Activated CD4-positive, alpha-beta T cell treated with anti-CD3 and anti-CD28 coated beads, Interleukin-2, amount 50 U/mL, for 24 hours (primary cell): ENCODE measurements at places on chromosomes 3 and 15.

- no peak for DNase-seq
Observed at GRCh38 chr3:171842864-171843518, at the start of gene TMEM212. TSS of gene TMEM212 (plus strand) at chr3:171843349. CDS start at chr3:171843384, 35 bp downstream.

- no peak for DNase-seq
Observed at GRCh38 chr3:134650431-134651346, at the start of gene KY. TSS of gene KY (minus strand) at chr3:134651022. CDS start at chr3:134650960, 62 bp downstream.

DNA sequence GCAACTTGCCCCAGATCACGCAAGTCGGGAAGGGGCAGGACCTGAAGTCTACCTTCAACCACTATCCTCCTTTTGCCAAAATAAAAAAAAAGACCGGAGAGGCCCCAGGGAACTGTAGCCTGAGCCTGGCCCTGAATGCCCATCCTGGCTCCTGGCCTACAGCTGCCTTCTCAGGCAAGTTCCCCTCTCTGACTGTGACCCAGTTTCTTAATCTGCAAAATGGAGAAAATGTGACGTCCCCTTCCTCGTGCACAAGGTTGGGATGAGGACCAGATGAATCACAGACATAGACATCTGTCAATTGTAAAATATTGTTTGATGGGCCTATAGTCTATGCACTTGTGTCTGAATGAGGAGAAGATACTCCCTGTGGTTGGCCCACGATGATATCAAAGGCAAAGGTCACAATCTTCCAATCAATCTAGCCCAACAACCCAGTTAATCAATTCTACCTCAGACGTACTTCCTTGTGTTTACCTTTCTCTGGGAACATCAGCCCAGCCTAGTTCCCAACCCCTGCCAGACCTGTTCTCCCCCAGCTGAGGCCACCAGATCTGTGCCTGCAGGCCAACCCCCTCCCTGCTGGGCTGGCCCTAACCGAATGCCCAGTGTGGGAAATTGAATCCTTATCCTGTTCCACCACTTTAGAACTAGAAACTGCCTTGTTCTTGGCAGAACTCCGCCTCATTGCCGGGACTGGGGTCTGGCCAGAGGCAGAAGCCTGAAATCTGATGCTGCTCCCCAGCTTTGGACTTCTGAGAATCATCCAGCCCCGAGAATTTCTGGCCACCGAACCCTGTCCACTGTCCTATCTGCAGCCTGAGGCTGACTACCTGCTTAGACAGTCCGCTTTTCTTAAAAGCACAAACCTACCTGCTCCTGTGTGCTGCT lies 101.8 kb upstream of the LIPC start:
- no peak for DNase-seq

DNA sequence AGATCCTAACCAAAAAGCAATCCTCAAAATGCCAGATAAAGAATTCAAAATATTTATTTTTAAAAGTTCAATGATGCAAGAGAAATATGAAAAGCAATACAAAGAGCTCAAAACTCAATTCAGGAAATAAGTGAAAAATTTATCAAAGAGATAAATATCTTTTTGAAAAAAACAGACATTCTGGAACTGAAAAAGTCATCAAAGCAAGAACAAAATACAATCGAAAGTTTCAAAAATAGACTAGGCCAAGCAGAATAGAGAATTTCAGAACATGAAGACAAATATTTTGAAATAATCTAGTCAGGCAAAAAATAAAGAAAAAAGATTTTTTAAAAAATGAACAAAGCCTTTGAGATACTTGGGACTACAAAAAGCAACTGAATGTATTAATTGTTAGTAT lies 83.4 kb upstream of the STT3B start:
- no peak for DNase-seq

DNA sequence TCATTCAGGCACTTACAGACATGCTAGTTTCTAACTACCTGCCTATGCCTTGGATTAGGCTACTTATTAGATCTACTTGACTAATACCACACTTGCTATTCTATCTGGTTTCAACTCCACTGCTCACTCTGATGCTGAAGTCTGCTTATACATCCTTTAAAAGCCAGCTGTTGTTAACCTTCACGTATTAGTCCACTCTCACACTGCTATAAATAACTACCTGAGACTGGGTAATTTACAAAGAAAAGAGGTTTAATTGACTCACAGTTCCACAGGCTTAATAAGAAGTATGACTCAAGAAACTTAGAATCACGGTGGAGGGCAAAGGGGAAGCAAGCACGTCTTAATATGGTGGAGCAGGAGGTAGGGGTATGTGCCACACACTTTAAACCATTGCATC lies 47.7 kb upstream of the ANKRD28 start:
- DNase-seq: no peak

GRCh38 chr3:190560013-190560895 lies 46.4 kb downstream of the IL1RAP start:
- DNase-seq: no peak

GRCh38 chr3:172347895-172348679 lies 100.2 kb downstream of the GHSR start:
- DNase-seq: no peak

- no peak for DNase-seq
Observed at GRCh38 chr3:129665024-129665768, 58.7 kb upstream of the PLXND1 start.

DNA sequence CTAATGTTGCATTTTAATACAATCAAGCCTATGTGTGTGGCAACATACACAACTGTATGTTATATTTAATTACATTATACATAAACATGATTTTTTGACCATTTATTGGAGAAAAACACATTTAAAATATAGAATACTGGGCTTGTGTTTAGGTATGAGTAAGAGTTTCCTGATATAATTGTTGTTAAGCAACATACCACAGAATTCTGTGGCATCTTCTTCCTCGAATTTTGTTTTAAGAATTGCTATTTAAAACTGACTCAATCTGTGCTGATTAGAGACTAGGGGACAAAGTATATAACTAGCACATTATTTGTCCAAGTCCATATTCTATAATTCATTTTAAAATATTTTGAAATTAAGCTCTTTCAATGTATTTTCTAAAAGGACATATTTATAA lies 376.8 kb upstream of the THBS1 start:
- no peak for DNase-seq

DNA sequence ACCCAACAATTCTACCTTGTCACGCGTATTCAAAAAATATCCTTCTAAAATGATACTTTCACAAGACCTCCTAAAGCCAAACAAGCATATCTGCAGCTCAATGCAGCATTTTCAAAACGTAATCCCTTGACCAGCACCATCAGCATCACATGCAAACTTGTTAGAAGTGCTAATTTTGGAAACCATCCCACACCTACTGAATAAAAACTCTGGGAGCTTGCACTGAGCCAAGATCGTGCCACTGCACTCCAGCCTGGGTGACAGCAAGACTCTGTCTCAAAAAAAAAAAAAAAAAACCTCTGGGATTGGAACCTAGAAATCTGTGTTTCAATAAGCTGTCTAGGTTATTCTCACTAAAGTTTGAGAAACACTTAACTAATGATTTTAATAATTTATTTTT lies 223.3 kb upstream of the CCDC54 start:
- DNase-seq: no peak

GRCh38 chr3:195909644-195910498 lies 1.5 kb upstream of the TNK2 start:
- DNase-seq: peak; percentile 81

GRCh38 chr3:195394700-195395099 lies 48.1 kb downstream of the ACAP2 start:
- DNase-seq: no peak

DNA sequence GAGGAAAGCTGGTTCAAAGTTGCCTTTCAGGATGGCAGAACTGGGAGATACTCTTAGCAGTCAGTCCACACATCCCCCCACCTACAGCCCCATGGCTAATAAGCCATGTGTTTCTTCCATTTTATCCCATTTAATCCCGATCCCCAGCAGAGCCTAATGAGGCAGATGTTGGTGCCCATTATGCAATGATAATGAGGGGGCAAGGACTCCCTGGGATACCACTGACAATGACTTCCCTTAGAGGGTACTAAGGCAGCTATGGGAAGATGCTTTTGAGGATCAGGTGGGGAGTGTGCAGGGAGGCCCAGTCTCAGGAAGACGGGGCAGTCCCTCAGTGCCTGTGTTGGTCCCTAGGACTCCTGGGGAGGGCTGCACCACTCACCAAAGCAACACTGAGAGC lies 43.8 kb upstream of the TBC1D21 start:
- DNase-seq: no peak

GRCh38 chr3:171854649-171855305 lies 11.6 kb downstream of the TMEM212 start:
- no peak for DNase-seq

DNA sequence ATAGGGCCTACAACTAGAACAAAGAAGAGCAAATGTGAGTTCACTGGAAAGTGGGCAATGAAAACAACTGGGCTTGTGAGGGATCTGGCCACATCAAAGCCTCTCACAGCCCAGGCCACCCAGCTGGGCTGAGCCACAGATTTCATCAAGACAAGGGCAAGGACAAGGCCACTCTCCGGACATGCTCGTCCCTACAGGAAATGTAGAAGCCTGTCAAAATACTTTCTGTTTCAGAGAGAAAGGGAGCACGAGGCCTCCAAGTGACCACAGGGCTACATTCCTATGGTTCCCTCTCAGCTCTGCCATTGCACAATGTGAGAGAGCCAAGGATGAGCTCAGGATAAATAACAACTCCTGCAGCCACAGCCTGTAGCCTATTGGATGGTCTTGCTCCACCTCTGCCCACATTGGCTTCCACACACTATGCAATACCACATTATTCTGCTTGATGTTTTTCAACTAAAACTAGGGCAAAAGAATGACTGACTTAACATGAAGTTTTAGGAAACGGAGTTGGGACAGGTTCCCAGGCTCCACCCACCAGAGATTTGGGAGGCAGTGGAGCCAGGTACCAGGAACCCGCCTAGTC lies 12.1 kb downstream of the TBC1D2B start:
- no peak for DNase-seq

GRCh38 chr15:68617001-68617400 lies 38.2 kb downstream of the CORO2B start:
- no peak for DNase-seq

GRCh38 chr3:197317250-197317963 lies 19.0 kb upstream of the DLG1 start:
- DNase-seq: no peak

DNA sequence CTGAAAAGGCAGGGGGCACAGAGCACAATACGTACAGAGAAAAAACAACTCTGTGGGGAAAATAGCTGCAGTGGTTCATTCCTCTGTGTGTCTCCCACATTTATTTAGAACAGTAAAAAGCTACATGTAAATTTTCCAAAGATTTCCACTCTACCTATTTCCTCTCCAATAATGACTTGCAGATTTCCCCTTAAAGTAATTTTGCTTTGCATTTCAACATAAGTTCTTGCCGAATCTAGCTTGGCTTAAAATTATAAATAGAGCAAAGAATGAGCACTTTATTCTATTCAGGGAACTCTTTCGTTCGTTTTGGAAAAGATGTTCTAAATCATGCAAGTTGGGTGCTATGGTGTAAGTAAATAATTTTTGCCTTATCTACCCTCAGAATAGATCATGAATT lies 58.2 kb upstream of the NR2E3 start:
- no peak for DNase-seq

- peak; percentile 49 for DNase-seq
Observed at GRCh38 chr3:188584162-188584529, 430.2 kb downstream of the LPP start.

DNA sequence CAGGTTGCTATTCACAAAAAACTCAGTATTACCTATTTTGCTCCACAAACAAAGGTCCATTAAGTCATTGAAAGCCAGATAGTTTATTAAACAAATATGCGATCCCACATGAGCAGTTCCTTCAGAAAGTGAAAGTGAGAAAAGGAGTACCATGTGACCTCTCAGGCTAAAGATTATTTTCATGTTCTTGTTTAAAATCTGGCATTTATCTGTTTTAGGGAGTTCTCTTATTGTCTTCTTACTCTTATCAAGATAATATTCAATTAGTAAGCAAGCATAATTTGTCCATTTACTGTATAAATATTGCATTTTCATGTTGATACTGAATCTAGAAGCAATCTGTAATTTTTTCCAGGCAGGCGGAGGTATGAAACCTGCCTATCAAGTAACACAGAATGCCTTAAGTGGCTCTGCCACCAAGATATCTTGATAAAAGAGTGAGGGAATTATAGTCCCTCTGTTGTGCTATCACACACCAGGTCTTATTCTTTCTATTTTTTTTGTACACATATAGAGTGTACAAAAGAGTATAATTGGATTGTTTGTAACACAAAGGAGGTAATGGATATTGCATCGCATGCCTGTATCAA lies 20.1 kb upstream of the PLSCR5 start:
- no peak for DNase-seq
